Brain pericyte (primary cell): ENCODE measurements at places on chromosomes 6 and 20.
A peak's percentile ranks its signal among the peaks of the same experiment; 100 is the strongest.

DNA sequence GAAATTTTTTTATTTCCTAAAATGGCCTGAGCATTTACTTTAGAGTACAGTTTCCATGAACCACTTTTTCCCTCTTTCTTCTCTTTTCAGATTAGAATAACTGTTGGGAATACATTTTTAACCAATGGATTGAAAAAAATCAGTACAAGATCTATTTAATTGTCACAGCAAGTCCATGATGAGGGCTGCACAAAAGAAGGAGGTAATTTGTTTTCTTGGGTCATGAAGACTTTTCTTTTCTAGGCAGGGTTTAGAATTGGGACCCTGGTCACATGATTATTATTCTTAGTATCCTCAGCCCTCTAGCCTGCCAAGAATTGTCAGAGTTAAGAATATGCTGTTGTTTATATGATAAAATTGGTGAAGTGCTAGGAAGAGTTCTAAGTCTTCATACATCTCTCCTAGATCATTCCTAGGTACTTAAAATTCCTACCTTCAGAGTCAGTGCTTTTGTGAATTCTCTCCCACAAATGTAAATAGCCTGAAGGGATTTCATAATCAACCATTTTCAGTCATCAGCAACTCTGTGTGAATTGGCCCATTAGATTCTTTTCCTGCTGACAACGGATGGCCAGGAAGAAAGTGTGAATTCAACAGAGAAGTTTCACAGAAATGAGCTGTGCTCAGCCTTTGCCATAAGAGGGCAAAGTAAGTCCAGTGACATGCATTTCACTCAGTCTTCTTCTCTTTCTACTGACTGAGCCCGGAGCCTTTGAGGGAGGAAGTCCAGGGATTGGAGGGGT, 32.4 kb upstream of the TPBG start:
- DNase-seq, result no peak

DNA sequence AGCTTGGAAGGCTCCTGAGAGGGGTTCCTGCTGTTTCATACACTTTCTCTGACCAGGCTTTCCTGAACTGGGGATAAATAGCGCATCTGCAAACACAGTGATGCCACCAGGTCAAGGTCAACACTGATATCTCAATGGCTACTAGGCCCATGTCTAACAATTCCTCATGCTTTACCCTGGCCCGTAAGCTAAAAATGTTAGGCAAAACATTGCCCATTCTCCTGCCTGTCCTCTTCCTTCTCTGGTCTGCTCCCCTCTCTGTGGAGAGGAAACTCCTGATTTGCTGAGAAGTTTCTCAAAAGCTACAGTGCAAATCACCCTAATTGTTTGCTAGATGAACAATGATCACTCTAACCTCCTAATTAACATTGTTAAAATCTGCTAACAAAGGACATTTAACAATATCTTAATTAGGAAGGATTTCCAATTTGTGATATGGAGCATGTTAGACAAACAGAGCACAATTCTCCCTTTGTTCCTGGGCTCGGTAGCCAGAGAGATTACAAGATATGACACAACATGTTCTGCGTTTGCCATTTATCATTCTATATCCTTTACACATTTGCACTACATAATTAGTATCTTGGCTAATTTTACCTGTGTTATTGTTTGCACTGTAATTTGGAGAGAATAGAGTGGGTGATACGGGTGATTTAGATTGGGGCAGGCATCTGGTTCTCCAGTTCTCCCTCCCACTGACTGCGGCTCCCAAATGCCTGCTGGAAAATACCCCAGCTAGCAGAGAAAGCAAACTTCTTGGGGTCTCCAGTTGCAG, 266.8 kb downstream of the CD83 start:
- no peak for DNase-seq

DNA sequence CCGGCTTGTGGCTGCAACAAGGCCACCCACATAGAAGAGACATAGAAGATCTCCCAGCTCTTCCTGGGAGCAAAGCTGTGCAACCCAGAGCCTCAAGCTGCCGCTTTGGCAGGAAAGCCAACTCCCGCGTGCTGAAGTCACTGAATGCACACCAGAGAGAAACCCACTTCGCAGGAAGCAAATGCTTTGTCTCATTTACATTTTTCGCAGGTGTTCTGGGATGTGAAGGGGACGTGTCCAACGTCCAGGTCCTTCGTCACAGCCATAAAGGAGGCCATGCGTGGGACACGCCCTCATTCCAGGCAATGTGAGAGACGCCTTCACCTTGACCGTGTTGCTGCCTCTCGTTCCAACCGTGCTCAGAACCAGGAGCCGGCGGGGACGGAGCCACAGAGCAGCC, 24.4 kb downstream of the KCNQ2 start:
- no peak for DNase-seq

DNA sequence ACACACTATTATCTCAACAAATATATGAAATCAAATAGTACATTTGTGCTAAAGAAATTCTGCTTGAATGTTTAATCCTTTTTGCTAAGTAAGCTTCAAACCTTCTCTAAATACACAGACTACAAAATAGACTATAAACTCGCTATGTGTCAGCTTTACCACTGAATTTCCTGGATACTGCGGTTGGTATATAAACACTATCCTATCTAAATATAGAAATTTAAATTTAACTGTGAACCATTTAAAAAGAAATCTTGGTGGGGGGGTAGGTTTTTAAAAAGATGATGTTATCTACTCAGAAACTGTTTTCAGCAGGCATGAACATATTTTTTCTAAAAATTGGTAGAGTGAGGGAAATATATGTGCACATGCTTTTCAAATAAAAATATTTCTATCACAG, 306.5 kb upstream of the RUNX2 start:
- no peak for DNase-seq

- no peak for DNase-seq
These were observed 175.5 kb upstream of the FOXQ1 start for GRCh38 chr6:1136415-1136774.

- DNase-seq, result no peak
These were observed 257.1 kb downstream of the SOX4 start for GRCh38 chr6:21850691-21851090.

- DNase-seq, result no peak
These were observed 232.1 kb downstream of the PREX1 start for GRCh38 chr20:48595495-48596333.

- DNase-seq, result no peak
These were observed 90.5 kb downstream of the SYNJ2 start for GRCh38 chr6:158072083-158072721.

- no peak for DNase-seq
These were observed 15.3 kb upstream of the CDH4 start for GRCh38 chr20:61236713-61237112.

GRCh38 chr6:100475554-100476320, 11.0 kb upstream of the SIM1 start:
- DNase-seq, result no peak

DNA sequence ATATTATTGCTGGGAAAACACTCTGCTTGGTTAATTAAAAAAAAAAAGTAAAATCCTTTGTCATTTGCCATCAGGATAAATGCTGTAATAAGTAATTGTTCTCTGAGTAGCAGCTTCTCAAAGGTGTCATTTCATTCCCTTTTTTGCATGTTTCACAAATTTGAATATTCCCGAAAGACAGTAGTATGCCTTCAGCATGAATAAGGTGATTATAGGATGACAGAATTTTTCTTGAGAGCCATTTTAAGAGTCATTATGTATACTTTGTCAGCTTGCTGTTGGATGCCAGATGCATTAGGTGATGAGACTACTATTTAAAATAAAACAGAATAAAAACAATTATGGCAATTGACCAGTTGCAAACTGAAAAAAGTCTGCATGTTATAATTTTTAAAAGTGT, 200.7 kb downstream of the HDGFL1 start:
- DNase-seq, result no peak

DNA sequence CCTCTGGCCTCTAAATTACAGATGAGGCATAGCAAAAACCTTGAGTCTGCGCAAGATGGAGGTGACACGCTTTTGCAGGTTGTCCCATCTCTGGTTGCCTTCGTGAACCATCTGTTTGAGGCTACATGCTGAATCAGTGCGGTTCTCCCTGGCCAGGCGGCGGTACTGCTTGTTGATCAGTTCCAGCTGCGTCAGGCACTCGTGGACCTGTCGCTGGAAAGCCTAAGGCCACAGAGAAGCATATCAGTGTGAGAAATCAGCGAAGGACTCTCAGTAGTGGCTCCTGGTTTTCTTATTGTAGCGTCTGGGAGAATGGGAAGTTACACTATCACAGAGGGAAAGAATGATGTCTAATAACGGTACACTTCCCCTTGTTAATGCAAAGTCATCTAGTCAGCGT, 344.4 kb downstream of the ESR1 start:
- no peak for DNase-seq

DNA sequence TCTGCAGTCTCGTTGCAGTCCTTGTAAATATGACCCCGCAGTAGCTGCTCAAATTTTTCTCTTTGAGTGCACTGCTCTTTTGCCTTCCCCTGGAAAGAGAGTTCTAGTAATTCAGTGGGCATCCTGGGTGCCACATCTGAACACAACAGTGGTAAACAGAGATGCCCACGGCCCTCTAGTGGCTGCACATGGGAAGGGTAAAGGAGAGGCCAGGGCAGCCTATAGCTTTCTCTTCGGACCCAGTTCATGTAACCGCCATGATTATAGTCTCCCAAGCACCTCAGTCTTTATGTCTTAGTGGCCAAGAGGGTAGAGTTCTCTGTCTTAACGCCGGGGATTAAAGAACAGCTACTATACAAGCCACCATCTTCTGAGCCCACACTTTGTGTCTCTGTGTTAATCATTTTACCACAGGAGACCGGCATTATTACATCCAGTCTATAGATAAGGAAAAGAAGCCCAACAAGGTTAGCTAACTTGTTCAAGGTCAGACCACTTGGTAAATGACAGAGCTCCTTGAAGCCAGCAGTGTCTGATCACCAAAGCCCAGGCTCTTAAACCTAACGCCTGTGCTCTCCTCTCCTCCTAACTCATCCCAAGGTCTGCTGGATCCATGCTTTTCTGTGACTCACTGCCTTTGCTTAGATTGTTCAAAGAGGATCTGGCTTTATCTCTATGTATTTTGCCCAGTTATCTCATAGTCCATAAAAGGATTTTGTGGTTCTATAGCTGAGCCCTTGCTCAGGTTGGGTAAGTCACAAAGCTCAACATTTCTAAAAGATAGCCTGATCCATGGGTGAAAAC, 81.8 kb downstream of the ISM1 start:
- no peak for DNase-seq

DNA sequence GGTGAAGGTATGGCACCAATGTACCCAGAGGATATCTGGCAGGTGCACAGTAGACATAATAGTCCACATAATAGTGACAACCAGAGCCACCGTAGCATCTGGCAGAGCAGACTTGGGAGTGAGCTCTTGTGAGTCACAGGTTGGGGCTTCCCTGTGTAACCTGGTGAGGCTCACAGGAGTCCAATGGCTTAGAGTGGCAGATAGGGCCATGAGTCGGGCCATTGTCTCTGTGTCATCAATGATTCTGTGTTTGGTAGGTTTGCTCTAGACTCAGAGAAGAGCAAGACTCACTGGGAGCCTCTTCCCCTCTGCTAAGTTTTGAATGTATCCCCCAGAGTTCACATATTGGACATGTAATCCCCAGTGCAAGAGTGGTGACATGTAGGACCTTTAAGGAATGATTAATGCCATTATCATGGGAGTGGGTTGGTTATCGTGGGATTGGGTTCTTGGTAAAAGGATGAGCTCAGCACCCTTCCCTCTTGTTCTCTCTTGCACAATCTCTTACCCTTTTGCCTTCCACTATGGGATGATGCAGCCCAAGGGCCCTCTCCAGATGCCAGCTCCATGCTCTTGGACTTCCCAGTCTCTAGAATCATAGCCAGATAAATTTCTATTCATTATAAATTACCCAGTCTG, 22.6 kb upstream of the SIRPA start:
- DNase-seq, result no peak

DNA sequence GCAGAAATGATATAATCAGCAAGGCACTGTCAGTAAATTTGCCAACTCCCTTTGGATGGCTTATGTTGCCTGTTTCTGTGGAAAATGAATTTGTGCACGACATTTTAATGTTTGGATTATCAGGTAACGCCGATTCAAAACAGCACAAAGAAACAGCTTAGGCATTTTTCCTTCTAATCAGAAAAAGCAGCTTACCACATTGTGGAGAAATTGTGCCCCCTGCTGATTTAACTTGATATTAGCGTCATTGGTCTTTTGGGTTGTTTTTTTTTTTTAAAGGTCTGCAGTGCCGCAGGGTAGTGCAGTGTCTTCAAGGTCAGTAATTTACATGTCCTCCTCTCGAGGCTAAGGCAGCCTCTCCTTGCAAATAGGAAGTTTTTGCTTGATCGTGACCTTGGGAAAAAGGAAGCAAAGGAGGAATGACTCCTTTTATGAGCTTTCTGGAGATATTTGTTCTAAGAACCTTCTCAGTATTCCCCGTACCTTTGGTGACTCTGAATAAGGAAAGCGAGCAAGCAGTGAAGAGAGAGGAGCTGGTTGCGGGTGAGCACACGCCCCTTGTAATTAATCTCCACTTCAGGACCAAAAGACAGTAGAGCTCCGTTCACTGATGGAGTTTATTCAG, 79.1 kb downstream of the ELOVL4 start:
- DNase-seq, result peak; percentile 31

DNA sequence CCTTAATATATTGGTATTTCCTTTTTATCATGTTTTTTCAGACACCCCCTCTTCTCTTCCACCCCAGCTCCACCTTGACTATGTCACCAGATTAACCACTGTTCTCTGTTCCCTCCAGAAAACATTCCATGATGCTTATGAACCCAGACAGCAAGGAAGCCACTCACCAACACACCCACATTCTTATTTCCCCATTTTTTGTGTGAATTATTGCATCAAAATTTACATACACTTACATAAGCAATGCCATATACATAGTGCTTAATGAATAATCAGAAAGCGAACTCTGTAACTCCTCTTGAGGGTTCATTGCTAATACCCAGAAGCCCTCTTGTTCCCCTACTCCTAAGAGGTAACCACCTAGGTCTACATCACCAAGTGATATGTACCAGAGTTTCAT, 182.3 kb upstream of the CDYL start:
- no peak for DNase-seq

- DNase-seq, result no peak
These were observed 448.8 kb downstream of the KIF16B start for GRCh38 chr20:16124491-16124890.

- no peak for DNase-seq
These were observed 591 bp upstream of the DCBLD1 start for GRCh38 chr6:117481926-117482239.

DNA sequence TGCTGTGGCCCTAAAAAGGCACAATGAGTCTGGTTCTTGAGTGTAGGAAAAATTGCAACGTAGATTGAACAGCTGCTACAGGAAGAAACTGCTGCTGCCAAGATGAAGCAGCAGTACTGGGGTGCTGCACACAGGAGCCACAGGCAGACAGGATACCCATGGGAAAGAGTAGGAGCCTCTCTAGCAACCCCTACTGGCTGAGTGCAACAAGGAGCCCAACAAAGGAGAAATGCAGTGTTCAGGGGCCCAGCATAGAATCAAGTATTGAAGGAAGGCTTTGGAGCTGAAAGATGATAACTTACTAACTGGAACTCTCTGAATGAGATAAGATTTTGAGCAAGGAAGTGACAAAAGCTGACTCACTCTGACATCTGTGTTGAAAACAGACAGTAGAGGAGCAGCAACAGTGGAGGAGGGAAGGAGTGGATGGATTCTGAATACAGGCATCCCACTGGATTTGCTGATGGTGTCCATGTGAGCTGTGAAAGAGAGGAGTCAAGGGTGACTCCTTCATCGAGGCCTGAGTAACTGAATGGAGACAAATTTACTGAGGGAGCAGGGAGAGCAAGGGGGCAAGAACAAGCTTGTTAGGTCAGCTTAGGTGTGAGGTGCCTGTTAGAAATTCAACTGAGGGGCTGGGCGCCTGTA, 534.7 kb upstream of the JARID2 start:
- DNase-seq, result no peak
